Muscle of leg (tissue), 16 donors: ENCODE measurements at places on chromosomes 7 and 10.

DNA sequence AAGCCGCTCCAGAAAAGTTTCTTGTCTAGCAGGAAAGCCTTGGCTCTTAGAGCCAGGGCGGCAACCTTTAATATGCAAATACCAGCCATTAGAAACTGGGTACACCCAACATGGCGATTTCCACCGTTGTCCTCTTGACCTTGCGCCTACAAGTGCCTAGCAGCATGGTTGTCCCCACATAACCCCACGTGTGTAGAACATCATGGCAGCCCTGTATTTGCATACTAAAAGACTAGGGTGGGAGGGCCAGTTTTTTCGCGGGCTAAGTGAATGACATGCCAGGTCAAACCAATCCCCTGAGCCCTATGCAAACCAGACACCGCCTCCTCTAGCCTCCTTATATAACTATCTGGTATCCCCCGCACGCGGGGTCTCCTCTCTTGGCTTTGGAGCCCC, 58.4 kb upstream of the FZD8 start:
- no peak for DNase-seq

GRCh38 chr10:16843252-16843870, 26.1 kb upstream of the RSU1 start:
- peak; percentile 83 for DNase-seq

DNA sequence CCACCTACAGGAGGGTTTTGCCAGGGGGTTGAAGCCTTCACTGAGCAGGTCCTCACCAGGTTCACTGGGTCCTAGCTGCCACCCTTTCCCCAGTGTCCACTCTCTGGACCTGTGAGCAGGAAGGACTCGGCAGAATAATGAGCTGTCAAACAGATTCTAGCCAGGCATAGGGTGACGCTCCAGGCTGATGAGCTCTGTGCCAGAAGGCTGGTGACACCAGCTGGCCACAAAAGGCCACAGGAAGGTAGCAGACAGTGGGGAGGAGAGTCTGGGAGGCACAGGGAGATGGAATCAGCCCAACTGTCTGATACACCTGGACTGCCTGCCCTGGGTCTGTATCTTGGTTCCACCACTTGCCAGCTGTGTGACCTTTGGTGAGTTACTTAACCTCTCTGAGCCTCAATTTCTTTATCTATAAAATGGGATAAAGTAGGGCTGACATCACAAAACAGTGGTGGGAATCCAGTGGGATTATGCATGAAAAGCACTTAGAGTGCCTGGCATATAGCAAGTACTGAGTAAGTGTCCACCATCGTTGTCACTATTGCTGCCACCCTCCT, 26.7 kb upstream of the NDST2 start:
- DNase-seq, result no peak

DNA sequence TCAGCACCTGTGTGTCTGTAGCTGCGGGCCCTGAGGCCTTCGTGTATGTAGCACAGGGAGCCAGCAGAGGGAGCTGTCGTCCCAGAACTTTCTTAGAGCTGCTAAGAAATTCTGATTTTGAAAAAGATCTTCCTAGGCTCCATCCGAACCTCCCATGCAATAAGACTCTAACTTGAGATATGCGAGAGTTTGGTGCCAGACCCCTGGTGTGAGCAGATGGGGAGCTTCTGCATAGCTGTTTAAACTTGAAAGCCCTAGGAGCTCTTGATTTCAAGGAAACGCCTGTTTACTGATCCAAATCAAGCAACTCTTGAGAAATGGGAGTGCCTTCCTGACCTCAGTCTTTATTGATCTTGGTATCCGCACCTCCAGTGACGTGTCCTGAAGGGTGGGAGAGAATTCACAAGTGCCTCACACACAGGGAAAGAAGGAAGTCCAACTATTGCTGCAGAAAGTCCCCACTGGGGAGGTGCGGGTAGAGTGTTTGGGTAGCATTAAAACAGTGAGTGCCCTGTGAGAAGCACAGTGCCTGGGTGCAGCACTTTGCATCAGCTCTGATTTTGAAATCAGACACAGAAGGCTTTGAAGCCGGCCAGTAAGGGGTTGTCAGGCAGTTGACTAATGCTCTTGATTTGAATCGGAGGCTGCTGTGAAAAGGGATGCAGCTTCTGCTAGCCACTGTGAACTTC, 66.4 kb upstream of the STRIP2 start:
- peak; percentile 78 for DNase-seq

DNA sequence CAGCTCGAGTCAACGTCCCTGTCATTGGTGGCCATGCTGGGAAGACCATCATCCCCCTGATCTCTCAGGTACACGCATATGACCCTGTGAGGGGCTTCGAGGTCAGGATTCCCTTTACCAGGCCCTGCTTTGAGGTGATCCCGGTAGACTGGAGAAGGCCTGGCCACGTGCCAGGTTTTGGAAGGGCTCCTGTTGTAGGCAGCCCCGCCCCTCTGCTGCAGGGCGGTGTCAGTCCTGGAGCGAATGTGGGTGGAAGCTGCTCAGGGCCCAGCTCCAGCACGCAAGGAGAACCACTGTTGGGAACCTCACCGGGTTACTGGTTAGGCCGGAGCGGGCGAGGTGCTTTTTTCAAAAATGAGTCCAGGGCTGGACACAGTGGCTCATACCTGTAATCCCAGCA, 15.6 kb downstream of the MDH2 start:
- no peak for DNase-seq

DNA sequence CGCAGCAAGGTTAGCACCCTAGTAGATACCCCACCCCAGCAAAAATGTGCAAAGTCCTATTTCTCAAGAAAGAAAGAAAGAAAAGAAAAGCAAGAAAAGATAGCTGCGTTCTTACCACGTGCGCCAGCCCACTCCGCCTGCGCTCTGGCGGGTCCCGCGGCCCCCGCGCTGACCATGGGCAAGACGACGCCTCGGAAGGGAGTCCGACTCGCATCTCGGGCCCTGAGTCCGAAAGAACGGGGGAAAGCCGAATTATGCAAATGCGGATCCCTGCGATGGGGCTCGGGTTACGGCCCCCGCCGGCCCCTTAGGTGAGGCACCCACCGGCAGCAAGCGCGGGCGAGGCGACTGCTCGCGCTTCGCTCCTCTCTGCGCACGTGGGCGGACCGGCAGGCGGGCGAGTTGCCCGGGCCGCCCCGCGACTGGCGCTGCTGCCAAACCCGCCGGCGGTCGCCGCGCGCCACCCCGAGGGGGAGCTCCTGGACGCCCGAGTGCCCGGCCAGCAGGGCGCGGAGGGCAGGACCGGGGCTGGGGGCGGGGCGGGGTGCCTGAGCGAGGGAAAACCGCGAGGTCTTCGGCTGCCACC, 2.4 kb upstream of the EGR2 start:
- peak; percentile 36 for DNase-seq

DNA sequence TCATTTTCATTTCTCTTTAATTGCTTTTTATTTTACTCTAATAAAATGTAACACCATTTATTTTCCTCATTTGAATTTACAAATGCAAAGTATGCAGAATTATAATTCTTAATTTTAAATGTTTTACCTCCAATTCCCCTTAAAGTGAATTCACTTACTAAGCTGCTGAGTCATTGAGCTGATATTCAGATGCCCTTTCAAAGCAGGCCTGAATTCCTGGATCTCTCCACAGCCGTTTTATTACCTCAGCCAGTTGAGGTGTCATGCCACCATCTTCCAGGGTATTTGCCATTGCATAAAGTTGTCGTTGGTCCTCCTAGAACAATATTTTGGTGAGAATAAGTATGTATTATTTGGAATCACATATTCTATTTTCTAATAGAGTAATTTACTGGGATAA, 33.2 kb downstream of the GNAT3 start:
- DNase-seq, result no peak
